GM23338 (cell line): ENCODE measurements at places on chromosomes 5 and 9. TPM values are rescaled to one million over a fixed set of nuclear protein-coding genes. Genes with fewer than 3 reads are reported as not detected.

GRCh38 chr5:143657647-143658285 is 154.2 kb upstream of the HMHB1 start:
- H3K4me3 ChIP-seq, result no peak overlapping the region
- no peaks in the 10 kb centered on the region for H3K27me3 ChIP-seq
- no peak overlapping the region for H3K27ac ChIP-seq
- H3K36me3 ChIP-seq, result no peaks in the 10 kb centered on the region

DNA sequence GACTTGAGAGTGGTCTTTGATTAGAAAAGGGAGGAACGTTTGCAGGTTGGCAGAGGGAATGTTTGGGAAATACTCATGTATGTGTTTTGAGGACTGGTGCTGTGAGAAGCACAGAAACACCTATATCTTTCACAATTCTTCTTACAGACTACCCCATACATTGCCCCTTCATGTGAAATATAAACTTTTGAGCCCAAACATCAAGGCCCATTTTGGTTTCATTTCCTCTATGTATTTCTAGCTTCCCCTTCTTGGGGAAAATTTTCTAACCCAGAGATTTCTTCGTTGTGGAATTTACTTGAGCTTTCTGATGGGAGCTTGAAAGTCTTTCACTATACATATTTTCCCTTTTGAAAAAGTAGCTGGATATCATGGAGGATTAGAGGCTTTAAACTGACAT is 67.6 kb downstream of the FYB1 start:
- DNase-seq, result no peak
- H3K27me3 ChIP-seq, result no peaks in the 10 kb centered on the region
- no peaks in the 10 kb centered on the region for H3K36me3 ChIP-seq

- H3K27me3 ChIP-seq, result no peaks in the 10 kb centered on the region
- no peak overlapping the region for H3K27ac ChIP-seq
- no peaks in the 10 kb centered on the region; the same call in 1 of the 2 replicates for H3K36me3 ChIP-seq
- DNase-seq, result no peak
- H3K4me1 ChIP-seq, result no peaks in the 10 kb centered on the region
Observed at GRCh38 chr5:34045023-34045422, 2.0 kb upstream of the C1QTNF3 start.

DNA sequence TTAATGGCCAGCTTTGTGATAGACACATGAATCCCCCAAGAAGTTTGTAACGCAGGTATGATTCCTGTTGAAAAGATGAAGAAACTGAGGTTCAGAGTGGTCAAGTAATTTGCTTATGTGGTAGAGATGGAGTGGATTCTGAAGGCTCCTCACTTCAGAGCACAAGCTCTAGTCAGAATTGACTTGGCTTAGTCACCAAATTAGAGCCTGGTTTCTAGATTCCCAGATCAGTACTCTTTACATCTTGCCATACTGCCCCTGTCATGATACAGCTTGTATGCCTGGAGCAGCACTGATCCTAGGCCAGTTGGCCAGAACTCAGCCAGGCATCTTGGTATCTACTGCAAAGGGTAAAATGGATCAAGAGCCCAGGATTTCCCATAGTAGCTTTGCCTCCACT is 284.4 kb upstream of the RFX3 start:
- no peaks in the 10 kb centered on the region for H3K36me3 ChIP-seq
- DNase-seq, result no peak
- no peaks in the 10 kb centered on the region for H3K27me3 ChIP-seq
- no peaks in the 10 kb centered on the region for H3K4me1 ChIP-seq
- no peak overlapping the region for H3K27ac ChIP-seq

GRCh38 chr9:5708414-5708813 is 79.5 kb downstream of the RIC1 start:
- no peak overlapping the region for H3K4me3 ChIP-seq
- H3K4me1 ChIP-seq, result no peaks in the 10 kb centered on the region
- H3K27ac ChIP-seq, result no peak overlapping the region
- no peak for DNase-seq
- no peaks in the 10 kb centered on the region for H3K27me3 ChIP-seq
- H3K36me3 ChIP-seq, result no peaks in the 10 kb centered on the region

DNA sequence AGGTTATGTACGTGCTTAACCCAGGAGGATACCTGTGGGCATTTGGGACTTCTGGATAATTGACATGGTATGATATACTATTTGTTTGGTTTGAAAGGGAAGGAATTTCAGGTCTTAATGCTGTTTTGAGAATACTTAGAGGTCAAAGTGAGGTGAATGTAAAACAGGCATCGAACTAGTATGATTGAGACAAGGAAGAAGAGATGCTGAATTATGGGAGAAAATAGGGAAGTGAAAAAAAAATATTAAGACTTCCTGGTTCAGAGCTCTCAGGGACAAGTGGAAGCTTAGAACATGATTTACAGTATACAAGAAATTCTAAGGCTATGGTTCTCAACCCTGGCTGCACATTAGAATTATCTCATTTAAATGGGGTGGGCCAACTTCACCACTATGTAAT is 115.3 kb downstream of the CD180 start:
- H3K4me1 ChIP-seq, result no peaks in the 10 kb centered on the region
- no peaks in the 10 kb centered on the region for H3K27me3 ChIP-seq
- no peak for DNase-seq
- no peak overlapping the region for H3K4me3 ChIP-seq
- no peak overlapping the region for H3K27ac ChIP-seq
- H3K36me3 ChIP-seq, result no peaks in the 10 kb centered on the region

DNA sequence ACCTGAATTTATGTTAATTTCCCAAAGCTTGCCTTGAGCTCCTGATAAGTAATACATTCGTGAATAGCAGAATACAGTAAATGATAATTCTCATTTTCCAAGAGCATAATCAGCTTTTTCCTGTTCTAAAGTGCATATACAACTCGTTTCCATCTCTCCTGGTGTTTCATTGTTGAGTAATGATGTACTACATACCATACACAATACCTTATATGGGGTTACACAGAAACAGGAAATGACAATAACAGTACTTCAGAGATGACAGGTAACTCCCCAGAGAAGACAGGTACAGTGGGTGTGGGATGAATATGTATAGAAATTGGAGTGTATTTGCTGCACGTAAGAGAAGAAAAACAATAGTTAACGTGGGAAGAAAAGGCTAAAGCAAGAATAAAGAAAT is 287.1 kb downstream of the TENT4A start:
- no peaks in the 10 kb centered on the region for H3K4me1 ChIP-seq
- no peak for DNase-seq
- no peaks in the 10 kb centered on the region for H3K27me3 ChIP-seq
- H3K36me3 ChIP-seq, result no peaks in the 10 kb centered on the region

DNA sequence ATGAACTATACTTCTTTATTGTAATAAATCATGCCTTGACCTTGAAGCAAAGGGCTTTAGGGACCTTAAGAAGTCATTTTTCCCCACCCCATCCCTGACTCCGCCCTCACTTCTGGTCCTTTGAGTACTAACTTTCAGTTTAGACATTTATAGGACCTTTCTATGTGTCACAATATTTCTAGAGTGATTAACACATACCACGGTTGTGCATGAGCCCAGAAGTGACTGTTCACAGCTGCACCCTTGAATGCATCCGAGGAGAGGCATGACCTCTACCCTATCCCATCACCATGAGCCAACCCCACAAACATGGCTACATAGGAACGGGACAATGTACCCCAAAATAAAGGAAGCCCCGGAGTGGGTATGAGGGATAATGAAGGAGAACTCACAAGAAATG is 160.3 kb downstream of the HSD17B3 start:
- H3K4me1 ChIP-seq, result peaks cover 32% of the 10 kb centered on the region
- H3K27me3 ChIP-seq, result no peaks in the 10 kb centered on the region
- no peak overlapping the region for H3K27ac ChIP-seq

Gene SVEP1
- 0.50 and 0.63 TPM in 2 replicates for total RNA-seq
